Osteoblast (primary cell): ENCODE measurements at places on chromosomes 2 and 18.

- no peaks in the 10 kb centered on the region for H3K36me3 ChIP-seq
- H3K4me1 ChIP-seq: no peaks in the 10 kb centered on the region
Measured at GRCh38 chr2:146678516-146678915, 1166.3 kb upstream of the ACVR2A start.

DNA sequence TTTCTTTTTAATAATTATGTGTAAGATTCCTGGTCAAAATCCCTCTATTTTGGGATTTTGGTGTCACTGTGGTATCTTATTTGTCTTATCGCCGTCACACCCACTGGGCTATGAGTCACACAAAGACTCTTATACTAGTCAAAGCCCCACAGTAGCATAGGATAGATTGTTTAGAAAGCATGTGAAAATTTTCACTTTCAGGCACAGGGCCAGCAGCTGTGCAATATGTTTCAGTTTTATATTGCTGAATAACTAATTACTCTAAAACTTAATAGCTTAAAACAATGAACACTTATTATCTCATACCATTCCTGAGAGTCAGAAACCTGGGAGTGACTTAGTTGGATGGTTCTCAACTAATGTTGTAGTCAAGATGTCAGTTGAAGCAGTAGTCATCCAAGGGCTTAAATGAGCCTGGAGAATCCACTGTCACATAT is 24.0 kb downstream of the CFAP210 start:
- peak; percentile 13 for DNase-seq
- no peaks in the 10 kb centered on the region for H3K4me1 ChIP-seq
- H3K36me3 ChIP-seq: no peaks in the 10 kb centered on the region

GRCh38 chr2:171952748-171953147 is 30.5 kb downstream of the HAT1 start:
- peaks cover 2% of the 10 kb centered on the region for H3K36me3 ChIP-seq
- no peak for DNase-seq
- no peak overlapping the region for H3K27ac ChIP-seq
- no peaks in the 10 kb centered on the region for H3K27me3 ChIP-seq

DNA sequence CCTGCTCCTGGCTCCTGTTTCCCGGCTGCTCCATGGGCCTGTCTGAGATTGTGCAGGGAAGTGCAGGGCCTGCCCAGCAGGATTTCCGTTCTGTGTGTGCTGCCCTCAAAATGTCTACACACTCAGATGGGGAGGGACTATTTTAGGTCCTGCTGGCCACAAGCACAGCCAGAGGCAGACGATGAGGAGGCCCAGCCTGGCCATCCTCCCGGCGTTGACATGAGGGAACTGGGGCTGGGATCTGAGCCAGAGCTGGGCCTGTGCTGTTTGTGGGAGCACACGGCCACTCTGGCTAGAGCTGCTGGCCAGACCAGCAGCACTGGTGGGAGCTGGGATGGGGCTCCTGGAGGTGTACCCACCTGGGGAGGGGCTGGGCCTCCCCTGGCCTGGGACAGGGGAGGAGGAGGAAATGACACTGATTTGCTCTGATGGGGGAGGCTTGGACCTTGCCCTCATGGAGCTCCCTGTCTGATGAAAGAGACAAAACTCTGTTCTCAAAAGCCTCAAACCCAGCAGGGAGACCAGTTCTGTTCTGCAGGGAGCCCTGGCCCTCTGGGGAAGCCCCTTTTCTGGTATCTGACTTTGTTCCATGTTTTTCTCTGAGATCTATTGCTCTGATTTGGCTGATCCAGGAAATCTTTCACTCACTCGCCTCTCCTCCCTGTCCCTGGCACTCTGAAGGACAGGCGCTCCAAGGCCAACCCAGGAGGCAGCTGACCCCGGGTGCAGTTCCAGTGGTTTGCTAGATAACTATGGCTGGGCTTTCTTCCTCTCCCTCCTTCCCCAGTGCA is 161.8 kb downstream of the DYSF start:
- DNase-seq: peak; percentile 86
- no peak overlapping the region for H3K27ac ChIP-seq
- H3K4me1 ChIP-seq: no peaks in the 10 kb centered on the region
- H3K36me3 ChIP-seq: no peaks in the 10 kb centered on the region
- no peak overlapping the region for H3K4me3 ChIP-seq

GRCh38 chr2:10914272-10914693 is 2.5 kb downstream of the KCNF1 start:
- H3K4me1 ChIP-seq: peaks cover 3% of the 10 kb centered on the region
- no peaks in the 10 kb centered on the region for H3K36me3 ChIP-seq
- peaks cover 51% of the 10 kb centered on the region for H3K27me3 ChIP-seq
- no peak overlapping the region for H3K4me3 ChIP-seq
- no peak overlapping the region for H3K27ac ChIP-seq

DNA sequence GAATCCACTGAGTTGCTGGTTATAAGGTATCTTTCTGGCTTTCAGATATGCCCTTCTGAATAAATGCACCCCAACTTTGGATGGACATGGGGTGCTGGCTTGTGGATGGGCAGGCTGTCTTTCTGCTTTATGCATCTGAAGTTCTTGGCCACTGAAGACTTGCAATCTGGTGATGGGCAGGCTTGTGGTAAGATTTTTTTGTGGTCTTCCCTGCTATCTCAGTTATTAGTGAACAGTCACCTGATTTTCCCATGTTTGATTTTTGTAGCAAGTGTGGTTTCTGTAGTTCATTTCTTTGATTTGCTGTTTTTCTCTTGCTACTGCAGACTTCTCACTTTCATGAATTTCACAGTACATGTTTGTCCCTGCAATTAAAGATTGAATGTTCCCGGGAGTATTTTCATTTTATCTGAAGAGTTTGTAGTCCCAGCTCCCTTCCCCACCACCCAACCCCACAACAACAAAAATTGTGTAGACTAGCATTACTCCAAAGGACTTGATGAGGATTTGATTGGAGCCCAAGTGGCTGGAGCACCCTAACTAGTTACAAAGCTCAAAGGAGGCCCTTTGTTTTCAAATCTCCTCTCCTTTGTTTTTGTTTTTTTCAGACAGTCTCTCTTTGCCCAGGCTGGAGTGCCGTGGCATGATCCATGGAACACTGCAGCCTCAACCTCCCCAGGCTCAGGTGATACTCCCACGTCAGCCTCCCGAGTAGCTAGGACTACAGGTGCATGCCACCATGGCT is 63.6 kb upstream of the MGAT5 start:
- H3K27me3 ChIP-seq: no peaks in the 10 kb centered on the region
- H3K4me1 ChIP-seq: peaks cover 4% of the 10 kb centered on the region
- no peak overlapping the region for H3K27ac ChIP-seq
- no peak overlapping the region for H3K4me3 ChIP-seq
- H3K36me3 ChIP-seq: no peaks in the 10 kb centered on the region
- DNase-seq: peak; percentile 58

- H3K4me3 ChIP-seq: no peak overlapping the region
- no peaks in the 10 kb centered on the region for H3K36me3 ChIP-seq
- no peak for DNase-seq
- no peaks in the 10 kb centered on the region for H3K27me3 ChIP-seq
- H3K27ac ChIP-seq: no peak overlapping the region
- H3K4me1 ChIP-seq: no peaks in the 10 kb centered on the region
Measured at GRCh38 chr18:35746826-35747339, 165.3 kb downstream of the GALNT1 start.

- no peaks in the 10 kb centered on the region for H3K36me3 ChIP-seq
- H3K4me3 ChIP-seq: no peak overlapping the region
- no peaks in the 10 kb centered on the region for H3K27me3 ChIP-seq
- no peak overlapping the region for H3K27ac ChIP-seq
- no peak for DNase-seq
Measured at GRCh38 chr2:59884166-59884565, 669.3 kb downstream of the BCL11A start.

DNA sequence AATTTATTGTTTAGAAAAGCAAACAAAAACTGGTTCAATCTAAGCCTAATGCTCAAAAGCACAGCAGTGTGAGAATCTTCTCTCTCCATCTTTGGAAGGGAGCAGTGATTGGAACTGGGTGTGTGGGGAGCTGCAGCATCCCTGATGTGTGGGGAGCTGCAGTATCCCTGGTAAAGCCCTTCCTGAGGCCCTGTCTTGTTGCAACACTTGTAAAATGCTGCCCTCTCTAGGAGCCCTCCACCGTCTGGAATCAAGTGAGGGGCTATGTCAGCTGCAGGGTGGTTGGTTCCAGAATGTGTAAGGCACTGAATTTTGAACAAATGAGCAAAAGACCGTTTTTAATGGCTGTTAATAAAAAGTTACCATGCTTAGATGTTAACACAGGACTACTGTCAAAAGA is 147.7 kb upstream of the RAB12 start:
- no peaks in the 10 kb centered on the region for H3K36me3 ChIP-seq
- no peaks in the 10 kb centered on the region for H3K4me1 ChIP-seq
- no peak overlapping the region for H3K27ac ChIP-seq
- no peak for DNase-seq
- H3K27me3 ChIP-seq: peaks cover 5% of the 10 kb centered on the region
- H3K4me3 ChIP-seq: no peak overlapping the region

- no peak for DNase-seq
- H3K27me3 ChIP-seq: no peaks in the 10 kb centered on the region
- peaks cover 14% of the 10 kb centered on the region for H3K4me1 ChIP-seq
- H3K36me3 ChIP-seq: no peaks in the 10 kb centered on the region
Measured at GRCh38 chr2:23526114-23526513, 141.1 kb downstream of the KLHL29 start.

DNA sequence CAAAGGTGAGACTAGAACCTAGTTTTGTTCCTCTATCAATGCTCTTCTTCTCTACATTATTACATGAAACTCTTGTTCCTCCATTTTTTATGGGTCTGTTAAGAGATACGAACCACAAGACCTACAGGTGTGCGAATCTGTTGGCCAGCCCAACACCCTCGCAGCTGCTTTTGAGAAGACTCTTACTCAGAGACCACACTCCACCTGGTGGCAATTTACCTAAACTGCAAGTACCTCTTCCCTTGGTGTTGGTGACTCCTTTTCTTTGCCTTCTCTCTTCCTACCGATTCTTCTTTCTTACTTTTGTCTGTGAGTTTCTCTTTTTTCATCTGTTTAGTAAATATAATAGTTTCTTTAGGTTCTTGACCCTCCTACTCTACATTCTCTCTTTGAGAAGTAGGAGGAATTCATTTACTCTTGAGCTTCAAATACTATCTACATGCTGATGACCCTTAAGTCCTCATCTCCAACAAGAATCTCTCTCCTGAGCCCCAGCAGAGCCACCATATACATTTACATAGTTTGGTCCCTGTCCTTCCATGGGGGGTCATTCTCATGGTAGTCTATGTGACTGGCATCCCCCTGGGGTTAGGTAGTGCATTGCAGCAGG is 81.8 kb upstream of the GAREM1 start:
- H3K4me1 ChIP-seq: no peaks in the 10 kb centered on the region
- H3K4me3 ChIP-seq: no peak overlapping the region
- H3K27ac ChIP-seq: no peak overlapping the region
- no peaks in the 10 kb centered on the region for H3K36me3 ChIP-seq
- no peaks in the 10 kb centered on the region for H3K27me3 ChIP-seq
